ENCODE measurements at places on chromosomes 3 and 15.

DNA sequence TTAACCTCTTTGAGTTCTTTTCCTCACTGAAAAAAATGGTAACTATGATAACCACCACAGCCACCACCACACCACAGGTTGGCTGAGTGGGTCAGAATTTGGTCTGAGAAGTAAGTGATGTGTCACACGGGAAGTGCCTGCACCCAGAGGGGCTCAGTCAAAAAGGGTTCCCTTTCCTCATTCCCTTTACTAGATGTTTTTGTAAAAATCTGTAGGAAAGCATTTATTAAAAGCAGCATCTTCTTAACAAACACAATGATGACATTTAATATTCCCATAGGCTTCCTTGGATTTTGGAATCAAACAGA lies 23.2 kb downstream of the CFAP92 start:
- DNase-seq, result no peak

GRCh38 chr3:71709908-71710511 lies 15.2 kb downstream of the EIF4E3 start:
- no peak for DNase-seq

DNA sequence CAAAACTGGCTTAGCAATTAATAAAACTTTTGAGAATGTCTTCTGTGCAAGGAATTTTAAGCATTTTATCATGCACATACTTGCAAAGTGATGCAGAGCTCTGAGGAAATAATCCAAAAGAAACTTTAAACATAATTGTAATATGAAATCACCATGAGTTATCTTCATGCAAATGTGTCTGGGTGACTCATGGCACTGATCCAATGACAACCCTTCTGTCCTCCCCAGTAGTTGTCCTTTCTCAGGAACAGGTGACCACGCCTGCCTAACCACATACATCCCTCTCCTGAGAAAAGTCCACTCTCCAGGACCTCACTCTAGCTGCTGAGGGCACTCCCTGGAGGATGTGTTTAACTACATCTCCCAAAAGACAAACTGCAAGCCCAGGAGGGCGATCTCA lies 530.6 kb upstream of the IL12A start:
- DNase-seq, result no peak

GRCh38 chr3:194740859-194741491 lies 55.3 kb downstream of the FAM43A start:
- no peak for DNase-seq

DNA sequence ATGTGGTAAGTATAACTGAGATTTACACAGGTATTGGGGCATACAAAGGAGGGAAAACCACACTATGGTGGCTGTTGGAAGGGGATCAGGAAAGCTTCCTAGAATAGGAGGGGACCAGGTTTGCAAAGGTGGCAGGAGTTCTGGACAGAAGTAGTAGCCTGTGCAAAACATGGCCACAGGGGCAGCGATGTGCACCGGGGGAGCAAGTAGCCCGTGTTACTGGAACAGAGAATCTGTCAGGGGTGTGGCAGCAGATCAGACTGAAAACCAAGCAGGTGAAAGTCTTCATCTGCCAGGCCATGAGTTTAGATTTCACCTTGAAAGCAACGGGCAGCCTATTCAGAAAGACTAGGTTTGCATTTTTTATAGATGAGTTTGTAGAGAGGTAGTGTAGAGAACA lies 182.3 kb upstream of the LPP start:
- DNase-seq, result no peak

GRCh38 chr3:45118615-45119071 lies 27.5 kb downstream of the CDCP1 start:
- no peak for DNase-seq

GRCh38 chr3:31008994-31009393 lies 114.5 kb upstream of the GADL1 start:
- no peak for DNase-seq

DNA sequence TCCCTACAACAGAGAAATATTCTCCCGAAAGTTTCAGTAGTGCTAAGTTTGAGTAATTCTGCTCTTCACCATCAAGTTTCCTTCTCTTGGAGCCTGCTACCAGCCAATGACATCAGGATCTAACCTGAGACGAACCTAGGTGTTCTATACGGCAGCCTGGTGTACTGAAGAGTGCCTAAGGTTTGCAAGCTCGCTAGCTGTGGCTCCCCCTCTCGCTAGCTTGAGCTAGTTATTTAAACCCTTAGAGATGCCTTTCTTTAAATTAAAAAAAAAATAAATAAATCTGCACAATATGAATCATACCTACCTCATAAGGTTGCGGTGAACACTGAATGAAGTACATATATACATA lies 1.4 kb upstream of the COL8A1 start:
- no peak for DNase-seq

GRCh38 chr15:69089258-69089657 lies 71.2 kb upstream of the GLCE start:
- DNase-seq, result no peak

DNA sequence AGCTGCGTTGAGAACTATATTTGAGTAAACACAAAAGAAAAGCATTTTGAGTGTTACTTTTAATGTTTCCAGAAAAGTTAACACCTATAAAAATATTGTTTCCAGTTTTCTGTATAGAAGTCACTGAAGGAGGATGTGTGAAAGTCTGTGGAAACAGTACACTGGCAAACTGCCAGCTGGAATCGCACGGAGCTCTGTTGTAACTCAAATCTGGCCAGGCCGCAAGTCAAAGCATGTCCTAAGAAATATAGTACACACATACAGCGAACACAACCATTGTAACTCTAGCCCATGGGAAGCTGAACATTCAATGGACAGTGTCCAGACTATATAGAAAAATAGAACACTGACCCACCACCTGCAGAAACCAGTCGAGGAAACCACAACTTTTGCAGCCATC lies 657.2 kb downstream of the FHIT start:
- no peak for DNase-seq

GRCh38 chr15:26157081-26157480 lies 294.0 kb upstream of the ATP10A start:
- DNase-seq, result no peak

DNA sequence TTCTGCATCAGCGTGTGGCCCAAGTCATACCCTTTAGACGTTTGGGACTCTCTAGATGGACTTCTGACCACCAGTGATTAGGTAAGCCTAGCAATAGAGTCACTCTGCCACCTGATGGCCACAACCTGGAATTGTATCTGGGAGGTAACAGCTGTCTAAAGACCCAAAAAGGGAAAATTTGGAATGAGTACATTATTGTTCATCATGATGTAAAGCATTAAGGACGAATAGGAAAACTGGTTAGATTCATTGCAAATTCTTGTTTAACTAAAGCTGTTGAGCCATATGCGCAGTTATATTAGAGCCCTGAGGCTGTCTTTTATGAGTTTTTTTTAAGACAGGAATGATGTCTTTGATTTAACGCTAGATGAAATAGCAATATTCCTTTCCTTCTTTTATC lies 63.6 kb downstream of the FAM81A start:
- DNase-seq, result no peak

Data from stimulated activated CD8-positive, alpha-beta memory T cell treated with anti-CD3 and anti-CD28 coated beads, Interleukin-4, amount 100 ng/mL, for 24 hours (primary cell).